OCI-M1 (cell line): ENCODE measurements at places on chromosomes 3 and 15.

- no peak for DNase-seq
Observed at GRCh38 chr3:88979760-88980159, 127.7 kb upstream of the EPHA3 start.

- DNase-seq, result no peak
Observed at GRCh38 chr15:28985691-28986090, 99.9 kb downstream of the APBA2 start.

- DNase-seq, result peak; percentile 58
Observed at GRCh38 chr3:33645060-33645647, 72.9 kb downstream of the CLASP2 start.

- DNase-seq, result no peak
Observed at GRCh38 chr15:65631503-65631902, 9.8 kb downstream of the SLC24A1 start.

GRCh38 chr3:59442046-59442445 lies 392.2 kb upstream of the CFAP20DC start:
- DNase-seq, result no peak

DNA sequence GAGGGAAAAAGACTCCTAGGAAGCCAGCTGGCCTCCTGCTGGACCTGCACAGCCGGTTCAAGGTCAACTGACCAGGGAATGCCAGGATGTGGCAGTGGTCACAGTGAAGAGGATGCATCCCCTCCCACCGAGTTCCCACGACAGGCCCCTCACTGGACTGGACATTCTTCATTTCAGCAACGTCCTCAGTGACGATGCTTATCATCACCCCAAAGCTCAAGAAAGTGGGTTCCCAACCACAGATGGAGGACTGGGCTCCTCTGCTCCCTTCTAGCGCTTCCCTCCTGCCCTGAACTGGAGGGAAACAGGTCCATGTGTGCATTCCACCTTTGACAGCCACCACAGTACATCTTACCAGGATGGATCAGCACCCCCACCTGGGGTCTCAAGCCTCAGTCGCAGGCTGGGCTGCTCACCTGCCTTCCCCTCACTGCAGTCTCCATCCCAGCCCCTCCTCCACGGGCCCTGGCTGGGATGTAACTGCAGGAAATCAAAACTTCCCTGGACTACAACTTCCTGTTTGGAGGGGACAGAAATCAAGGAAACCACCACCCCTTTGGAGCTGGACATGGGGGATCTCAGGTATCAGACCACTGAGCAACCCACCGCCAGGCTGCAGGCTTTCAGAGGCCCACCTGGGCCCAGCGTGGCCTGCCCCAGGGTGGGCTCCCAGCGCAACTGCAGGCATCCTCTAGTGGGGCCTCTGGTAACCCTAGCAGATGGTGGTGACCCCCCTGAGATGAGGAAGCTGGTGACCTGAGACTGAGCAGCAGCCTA lies 7.3 kb downstream of the CALML4 start:
- no peak for DNase-seq

- no peak for DNase-seq
Observed at GRCh38 chr3:159791336-159791735, 197.3 kb upstream of the IL12A start.

DNA sequence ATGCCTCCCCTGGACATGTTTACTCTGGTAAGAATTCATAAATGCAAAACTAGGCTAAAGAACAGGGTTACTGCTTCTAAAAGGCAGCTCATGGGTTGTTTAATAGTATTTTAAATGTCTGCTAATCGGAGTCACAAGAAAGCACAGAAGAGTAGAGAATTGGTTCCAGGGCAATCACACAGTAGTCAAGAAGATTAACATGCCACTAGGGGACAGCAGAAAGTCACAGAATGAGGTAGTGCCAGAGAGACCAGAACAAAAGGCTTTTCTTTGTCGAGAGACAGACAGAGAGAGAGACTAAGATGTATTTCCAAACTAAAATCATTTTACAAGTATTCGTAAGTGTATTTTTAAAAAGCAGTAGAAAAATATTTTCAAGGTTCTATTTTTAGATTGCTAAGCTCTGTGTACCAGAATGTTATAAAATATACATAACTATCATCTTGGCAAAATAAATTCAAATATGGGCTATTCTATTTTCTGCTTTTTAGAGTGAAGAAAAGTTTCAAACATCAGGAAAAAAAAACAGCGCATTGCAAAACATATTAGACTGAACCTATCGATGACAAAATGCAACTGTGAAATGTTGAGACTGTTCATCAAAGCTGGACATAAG lies 78.3 kb upstream of the CDIN1 start:
- DNase-seq, result peak; percentile 90

- DNase-seq, result peak; percentile 82
Observed at GRCh38 chr3:27312044-27312668, 57.0 kb downstream of the NEK10 start.

DNA sequence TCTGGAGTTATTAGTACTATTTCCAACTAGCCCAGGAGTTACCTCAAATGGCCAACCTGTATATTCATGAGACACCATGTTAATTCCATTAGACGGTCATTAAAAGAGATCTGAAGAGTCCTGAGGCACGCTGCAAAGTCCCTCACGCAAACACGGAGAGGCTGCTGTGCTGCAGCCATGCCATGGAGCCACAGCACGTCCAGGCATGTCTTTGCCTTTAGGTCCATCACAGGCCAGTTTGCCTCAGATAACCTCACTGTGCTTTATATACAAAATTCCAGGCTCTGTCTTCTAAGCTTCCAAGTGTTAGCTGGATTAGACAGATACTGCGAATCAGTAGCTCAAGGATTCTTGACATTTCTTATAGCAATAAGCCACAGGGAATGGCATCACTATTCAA lies 9.8 kb upstream of the PLAAT1 start:
- DNase-seq, result no peak

- DNase-seq, result no peak
Observed at GRCh38 chr15:69812861-69813261, 284.9 kb downstream of the TLE3 start.

DNA sequence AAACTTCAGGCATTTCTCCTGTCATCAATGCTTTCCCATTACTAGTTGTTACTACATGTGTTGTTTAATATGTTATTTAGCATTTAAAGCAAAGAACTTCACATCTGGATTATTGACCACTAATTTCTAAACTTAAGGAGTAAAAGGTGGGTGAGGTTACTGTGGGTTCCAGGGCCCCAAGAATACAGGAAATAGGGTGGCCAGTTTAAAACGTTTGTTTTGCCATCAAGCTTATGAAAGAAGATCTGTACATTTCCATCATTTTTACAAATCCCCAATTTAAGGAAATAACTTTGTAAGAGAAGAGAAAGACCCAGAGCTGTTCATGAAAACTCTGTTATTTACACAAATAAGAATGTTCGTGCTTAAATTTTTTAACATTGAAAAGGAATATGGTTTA lies 54.5 kb upstream of the ACKR4 start:
- no peak for DNase-seq
